Tibial artery (tissue), 4 donors: ENCODE measurements at places on chromosomes 3 and 15.
A peak's percentile ranks its signal among the peaks of the same experiment; 100 is the strongest.

- DNase-seq: no peak
Measured at GRCh38 chr3:172241405-172241804, 202.0 kb downstream of the FNDC3B start.

GRCh38 chr15:28911310-28911931 is 25.6 kb downstream of the APBA2 start:
- DNase-seq: peak; percentile 10

DNA sequence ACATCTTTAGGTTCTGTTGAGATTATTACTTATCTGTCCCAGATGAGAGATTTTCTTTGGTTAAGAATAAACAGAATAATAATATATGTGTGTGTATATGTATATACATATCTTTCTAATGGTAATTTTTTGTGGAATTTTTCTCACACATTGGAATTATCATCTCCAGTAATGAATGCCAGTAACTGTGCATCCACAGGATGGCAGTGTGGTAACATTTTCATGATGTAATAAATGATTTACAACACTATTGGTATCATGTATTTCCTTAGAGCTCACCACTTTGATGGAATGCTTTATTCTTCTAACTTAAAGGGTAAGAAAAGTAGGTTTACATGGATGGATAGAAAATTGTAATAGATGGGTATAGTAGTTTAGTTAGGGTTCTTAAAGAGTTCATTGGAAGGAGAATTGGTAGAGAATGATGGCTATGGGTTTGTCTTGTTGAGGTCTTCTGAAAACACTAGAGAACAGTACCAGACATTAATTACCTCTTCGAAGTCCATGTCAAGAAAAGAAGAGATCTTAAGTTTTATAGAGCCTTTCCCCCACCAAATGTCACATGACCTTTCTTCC is 78.1 kb downstream of the STT3B start:
- no peak for DNase-seq

DNA sequence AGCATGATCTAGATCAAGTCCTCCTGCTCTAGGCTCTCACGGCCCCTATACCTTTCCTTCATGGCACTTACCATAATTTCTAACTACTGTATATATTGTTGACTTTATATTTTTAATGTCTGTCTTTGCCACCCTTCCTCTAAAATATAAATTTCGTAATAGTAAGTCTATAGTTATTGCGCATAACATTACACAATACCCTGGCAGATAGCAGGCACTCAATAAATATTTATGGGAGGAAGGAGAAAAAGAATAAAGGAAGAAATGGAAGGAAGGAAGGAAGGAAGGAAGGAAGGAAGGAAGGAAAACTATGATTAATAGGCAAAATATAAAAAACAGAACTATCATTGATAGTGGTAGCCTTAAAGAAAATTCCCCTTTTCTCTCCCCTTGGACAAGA is 190.3 kb upstream of the LMCD1 start:
- no peak for DNase-seq

GRCh38 chr15:78257681-78258080 is 6.7 kb upstream of the DNAJA4 start:
- no peak for DNase-seq

GRCh38 chr3:185959609-185960521 is 22.1 kb upstream of the TRA2B start:
- no peak for DNase-seq

- DNase-seq: no peak
Measured at GRCh38 chr3:168583977-168584376, 488.3 kb upstream of the GOLIM4 start.

- DNase-seq: no peak
Measured at GRCh38 chr15:70710714-70711113, 52.6 kb downstream of the UACA start.

GRCh38 chr3:71486831-71487230 is 96.7 kb downstream of the FOXP1 start:
- DNase-seq: no peak

GRCh38 chr3:22862111-22862510 is 341.0 kb upstream of the UBE2E2 start:
- DNase-seq: no peak

- DNase-seq: no peak
Measured at GRCh38 chr3:104892044-104892443, 474.7 kb upstream of the ALCAM start.

DNA sequence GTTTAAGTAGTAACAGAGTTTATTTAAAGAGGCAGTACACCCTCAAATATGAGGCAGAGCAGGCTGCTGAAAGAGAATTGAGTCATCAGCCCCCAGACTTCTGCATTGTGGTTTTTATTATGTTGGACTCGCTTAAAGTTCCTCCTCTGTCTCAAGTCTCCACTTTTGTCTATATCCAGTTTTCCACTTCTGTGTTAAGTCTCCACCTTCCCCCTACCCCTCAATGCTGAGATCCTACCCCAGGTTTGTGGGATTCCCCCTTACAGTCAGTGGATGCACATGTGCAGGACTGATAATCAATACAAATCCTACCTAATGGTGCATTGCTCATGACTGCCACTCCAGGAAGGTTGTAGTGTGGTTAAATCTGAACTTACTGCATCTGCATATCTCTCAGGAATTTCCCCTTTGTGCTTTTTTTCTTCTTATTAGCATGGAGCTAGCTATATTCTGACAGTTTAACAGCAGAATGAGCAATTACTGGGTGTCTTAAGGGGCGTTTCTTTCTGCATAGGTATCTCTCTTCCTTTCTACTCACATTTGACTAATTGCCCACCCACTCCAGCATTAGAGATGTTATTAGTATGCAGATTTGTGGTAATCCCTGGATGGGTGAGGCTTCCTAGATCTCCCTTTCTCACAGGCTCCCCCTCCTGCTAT is 11.9 kb upstream of the CD200R1L start:
- no peak for DNase-seq

- DNase-seq: no peak
Measured at GRCh38 chr15:78841376-78841706, 30.1 kb upstream of the ADAMTS7 start.

DNA sequence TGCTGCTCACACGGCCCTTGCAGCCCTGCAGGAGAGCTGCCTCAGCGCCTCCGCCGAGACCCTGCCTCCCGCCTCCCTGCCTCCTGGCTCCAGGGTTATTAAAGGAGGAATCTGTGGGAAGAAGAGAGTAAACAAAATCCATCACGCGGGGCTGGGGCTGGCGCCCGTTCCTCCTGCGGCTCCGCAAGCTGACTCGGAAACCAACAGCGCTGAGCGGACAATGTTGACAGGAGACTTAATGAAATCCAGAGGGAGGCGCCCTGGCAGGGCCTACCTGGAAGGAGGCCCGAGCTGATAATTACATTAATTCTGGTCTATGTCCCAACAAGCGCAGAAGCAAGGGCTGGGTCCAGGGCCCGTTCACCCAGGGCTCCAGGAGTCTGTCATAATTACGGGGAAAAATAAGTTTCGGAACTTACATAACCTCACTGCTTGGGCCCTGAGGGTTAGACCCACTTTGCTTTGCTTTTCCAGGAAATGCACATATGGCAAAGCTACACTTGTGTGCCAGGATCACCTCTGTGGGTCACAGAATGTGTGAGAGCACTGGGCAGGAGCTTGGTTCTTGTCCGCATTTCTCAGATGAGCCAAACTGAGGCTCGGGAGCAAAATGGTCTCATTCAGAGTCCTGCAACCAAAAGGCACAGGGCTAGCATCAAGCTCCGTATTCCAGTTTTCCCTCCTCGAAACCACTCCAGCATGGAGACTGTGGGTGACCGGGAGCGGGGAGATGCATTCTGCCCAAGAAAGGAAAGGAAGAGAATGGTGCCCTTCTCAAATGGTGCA is 43.8 kb upstream of the SLC6A6 start:
- DNase-seq: peak; percentile 76

DNA sequence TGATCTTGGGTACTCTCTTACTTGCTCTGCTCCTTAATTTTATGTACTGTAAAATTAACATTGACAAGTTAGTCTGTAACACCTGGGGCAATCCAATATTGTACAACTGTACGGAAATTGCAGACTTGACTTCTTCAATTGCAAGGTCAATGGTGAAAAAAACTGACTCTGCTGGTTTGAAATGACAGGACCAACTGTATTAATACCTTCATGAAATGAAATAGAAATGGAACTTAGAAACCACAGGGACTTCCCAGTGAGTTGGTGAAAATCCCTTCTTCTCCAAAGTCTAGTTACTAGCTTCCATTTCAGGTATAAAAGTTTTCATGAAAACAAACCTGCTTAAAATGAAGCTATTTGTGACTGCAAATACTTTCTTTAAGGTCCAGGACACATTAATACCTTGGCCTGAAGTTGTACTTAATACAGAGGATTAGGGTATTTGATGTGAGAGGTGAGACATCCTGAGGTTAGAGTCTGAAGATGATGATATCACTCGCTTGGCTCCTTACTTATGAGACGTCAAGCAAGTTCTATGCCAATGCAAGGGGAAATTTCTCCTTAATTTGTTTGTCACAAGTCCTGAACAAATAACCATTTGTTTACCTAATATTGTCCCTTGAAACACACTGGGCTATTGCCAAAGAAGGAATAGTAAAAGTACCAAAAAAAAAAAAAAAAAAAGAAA is 226.2 kb upstream of the TP63 start:
- no peak for DNase-seq

GRCh38 chr15:68553994-68554720 is 24.6 kb upstream of the CORO2B start:
- DNase-seq: peak; percentile 69

DNA sequence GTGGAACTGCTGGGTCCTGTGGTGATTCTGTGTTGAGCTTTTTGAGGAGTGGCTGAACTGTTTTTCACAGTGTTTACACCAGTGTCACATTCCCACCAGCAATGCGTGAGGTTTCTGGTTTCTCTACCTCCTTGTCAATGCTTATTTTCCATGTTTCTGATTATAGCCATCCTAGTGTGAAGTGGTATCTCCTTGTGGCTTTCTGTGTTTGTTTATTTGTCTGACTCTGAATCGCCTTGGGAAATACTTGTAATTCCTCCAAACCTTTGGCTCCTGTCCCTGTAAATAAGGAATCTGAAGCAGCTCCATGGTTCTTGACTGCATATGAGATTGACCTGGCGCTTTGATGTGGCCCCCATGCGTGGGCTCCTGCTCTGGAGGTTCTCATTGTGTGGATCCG is 20.6 kb downstream of the FAN1 start:
- no peak for DNase-seq

DNA sequence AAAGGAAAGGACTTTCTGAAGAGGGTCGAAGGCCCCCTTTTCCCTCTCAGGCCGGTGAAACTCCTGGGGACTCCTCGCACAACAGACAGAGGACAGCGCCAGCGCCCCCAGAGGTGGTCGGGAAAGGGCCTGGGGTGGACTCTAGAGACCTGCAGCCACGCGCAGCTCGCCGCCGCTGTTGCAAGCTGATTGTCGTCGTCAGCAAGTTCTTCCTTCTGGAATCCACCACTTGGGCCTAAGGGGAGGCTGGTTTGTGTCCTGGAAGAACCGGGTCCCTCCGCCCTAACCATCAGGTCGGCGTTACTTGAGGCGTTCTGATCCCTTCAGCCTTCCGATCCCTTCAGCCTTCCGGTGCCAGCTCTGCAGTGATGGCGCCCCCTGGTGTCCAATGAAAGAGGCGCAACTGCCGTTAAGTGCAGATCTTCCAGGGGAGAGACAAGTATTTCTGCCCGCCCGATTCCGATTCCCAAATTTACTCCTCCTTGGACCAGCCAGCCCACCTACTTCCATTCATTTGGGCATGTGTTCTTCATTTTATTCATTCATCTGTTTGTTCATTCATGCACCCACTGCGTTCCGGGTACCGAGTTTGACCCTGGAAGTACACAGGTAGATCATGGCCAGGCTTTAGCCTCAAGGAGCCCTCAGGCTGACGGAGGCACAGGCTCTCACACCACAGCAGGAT is 77.2 kb upstream of the SLC6A11 start:
- DNase-seq: peak; percentile 80

DNA sequence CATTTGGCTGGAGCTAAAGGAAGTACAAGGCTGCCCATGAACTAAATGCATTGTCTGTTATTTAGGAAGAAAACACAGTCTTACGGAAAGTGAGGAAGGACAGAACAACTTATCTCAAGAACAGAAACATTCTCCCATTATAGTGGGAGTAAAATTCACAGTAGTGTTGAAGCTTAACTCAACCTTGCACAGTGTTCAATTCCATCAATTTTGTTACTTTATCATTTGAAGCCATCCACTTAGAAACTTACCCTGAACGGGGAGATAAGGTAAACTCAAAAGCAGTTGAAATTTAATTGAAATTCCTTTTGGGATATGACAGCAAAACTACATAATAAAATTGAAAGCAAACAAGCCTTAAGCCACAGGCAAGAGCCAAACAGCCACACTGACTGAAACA is 186.9 kb downstream of the PCCB start:
- DNase-seq: no peak

- DNase-seq: no peak
Measured at GRCh38 chr3:66265649-66266048, 44.8 kb downstream of the SLC25A26 start.
